ENCODE measurements at places on chromosomes 11 and 22. TPM values are rescaled to one million over a fixed set of nuclear protein-coding genes. Genes with fewer than 3 reads are reported as not detected.

Gene VSTM5
- total RNA-seq = not detected

Gene MUC5AC
- 45.9 TPM for total RNA-seq

Gene C22orf42
- not detected for total RNA-seq

Gene OTOG
- not detected for total RNA-seq

Gene CHADL
- 4.9 TPM for total RNA-seq

Gene NOX4
- 166 TPM for total RNA-seq

Gene ALDH3B1
- total RNA-seq = 24.2 TPM

Gene OR4C11
- not detected for total RNA-seq

Gene CABP7
- total RNA-seq = not detected

Gene MOV10L1
- 4.6 TPM for total RNA-seq

Gene TP53AIP1
- total RNA-seq = not detected

Gene OR4A16
- total RNA-seq = not detected

Gene EPS8L2
- total RNA-seq = 39.6 TPM

Gene CHRNA10
- not detected for total RNA-seq

Gene SPTBN2
- 1.2 TPM for total RNA-seq

Gene SHANK2
- 0.99 TPM for total RNA-seq

Gene HBG2
- total RNA-seq = not detected

Gene LRRC74B
- total RNA-seq = not detected

Gene SRPRA
- 128 TPM for total RNA-seq

Gene AQP11
- not detected for total RNA-seq

Gene FRMD8
- 45.9 TPM for total RNA-seq

Gene MMP7
- total RNA-seq = not detected

Gene FGF3
- total RNA-seq = not detected
